Skeletal muscle cell (primary cell): ENCODE measurements at places on chromosomes 12 and 14.

GRCh38 chr12:12011880-12012260 is 58.9 kb upstream of the BCL2L14 start:
- no peak for DNase-seq

DNA sequence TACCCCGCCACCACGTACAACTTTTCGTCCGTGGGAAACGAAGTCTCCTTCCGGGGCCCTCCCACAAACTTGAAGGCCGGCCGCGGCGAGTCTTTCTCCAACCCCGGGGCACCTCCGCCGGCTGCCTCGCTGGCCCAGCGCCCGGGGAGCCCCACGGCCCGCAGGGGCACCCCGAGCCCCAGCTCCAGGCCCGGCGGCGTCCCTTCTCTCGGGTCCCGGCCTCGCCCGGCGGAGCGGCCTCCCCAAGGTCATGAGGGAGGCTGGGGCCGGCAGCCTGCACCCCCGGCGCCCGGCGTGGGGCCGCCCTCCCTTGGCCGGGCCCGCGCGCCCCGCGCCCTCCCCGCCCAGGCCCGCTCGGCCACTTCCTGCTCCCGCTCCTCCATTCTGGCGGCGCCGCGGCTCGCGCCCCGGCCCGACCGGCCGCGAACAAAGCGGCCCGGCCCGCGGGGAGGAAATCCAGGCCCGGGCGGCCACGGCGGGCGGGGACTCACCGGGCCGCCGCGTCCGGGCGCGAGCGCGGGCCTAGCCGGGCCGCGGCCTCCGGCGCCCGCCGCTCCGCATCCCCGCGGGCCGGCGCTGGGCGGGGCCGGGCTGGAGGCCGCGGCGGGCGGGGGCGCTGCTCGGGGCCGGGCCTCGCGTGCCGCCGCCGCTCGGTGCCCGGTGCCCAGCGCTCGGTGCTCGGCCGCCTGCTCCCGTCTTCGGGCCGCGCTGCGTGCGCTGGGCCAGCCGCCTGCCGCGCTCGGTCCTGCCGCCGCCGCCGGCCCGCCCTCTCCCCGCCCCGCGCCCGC is at the start of gene AKT1:
AKT1 (minus strand) TSS at position 756 of the 788 bp plus-strand sequence. CDS start 3,105 bp downstream, outside the sequence.
- DNase-seq: no peak

DNA sequence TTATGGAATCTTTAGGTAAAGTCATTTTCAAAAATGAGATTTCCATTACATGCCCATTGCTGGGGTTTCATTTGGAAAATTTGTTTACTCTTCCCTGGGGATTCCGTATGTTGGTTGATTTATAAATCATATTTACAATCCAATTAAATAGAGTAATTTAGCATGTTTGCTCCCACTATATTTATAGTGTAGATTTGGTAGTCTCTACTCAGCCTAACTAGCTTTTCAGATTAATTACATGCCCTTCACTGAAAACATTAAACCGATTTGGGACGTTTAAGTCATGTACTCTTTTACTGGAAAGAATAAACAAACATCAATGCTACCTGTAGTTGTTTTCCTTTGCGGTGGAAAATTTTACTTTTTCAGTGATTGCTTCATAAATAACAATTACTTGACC is 10.4 kb downstream of the PAX9 start:
- DNase-seq: no peak

DNA sequence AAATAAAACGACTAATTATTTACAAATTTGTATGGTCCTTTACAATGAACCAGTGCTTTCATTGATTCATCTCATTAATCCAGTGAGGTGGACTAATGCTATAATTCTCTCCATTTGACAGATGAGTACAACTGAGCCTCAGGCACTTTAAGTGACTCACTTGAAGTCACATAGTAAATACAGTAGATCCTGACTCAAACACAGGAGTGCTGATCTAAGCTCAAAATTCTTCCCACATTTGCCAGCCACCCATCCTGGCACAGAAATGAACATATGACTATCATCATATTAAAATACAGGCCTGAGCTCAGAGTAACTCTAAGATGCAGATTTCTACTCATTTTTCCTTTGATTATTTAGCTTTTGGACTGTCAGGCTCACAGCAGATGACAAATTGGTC is 30.6 kb downstream of the SLC16A7 start:
- DNase-seq: no peak

DNA sequence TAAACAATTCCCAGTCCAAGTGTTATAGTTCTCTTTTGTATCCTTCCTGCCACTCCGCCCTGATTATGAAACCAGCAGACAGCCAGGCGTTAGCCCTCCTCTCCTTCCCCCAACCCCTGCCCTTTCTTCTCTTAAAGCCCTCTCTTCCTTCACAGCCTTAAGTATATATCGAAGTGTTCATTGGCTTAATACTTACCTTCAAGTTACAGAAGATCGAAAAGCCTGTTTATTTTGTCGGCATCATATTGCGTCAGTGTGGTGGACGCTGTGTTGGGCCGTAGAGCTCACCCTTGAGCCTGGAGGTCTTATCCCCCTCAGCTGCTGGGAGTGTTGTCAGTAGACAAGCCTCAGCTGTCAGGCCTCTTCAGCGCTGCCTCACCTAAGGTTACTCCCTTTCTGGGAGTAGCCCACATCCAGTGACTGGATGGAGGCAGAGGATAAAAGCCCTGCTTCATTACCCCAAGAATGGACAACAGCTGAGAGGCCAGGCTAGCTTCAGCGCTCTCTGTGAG is 36.2 kb downstream of the CMAS start:
- no peak for DNase-seq
